ENCODE measurements at places on chromosomes 7 and 10.
A peak's percentile ranks its signal among the peaks of the same experiment; 100 is the strongest.

DNA sequence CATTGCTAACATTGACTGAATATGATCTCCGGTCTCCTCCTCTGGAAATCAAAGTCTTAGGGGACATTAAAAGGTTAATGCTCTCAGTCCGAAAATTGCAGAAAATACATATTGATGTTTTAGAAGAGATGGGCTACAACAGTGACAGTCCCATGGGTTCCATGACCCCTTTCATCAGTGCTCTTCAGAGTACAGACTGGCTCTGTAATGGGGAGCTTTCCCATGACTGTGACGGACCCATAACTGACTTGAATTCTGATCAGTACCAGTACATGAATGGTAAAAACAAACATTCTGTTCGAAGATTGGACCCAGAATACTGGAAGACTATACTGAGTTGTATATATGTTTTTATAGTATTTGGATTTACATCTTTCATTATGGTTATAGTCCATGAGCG is 39.2 kb downstream of the SAMD8 start:
- no peak for DNase-seq

- DNase-seq: peak; percentile 34
Measured at GRCh38 chr10:31927884-31928548, 615 bp downstream of the ARHGAP12 start.

GRCh38 chr10:60728056-60728455 is 50.2 kb upstream of the CDK1 start:
- peak; percentile 37 for DNase-seq

DNA sequence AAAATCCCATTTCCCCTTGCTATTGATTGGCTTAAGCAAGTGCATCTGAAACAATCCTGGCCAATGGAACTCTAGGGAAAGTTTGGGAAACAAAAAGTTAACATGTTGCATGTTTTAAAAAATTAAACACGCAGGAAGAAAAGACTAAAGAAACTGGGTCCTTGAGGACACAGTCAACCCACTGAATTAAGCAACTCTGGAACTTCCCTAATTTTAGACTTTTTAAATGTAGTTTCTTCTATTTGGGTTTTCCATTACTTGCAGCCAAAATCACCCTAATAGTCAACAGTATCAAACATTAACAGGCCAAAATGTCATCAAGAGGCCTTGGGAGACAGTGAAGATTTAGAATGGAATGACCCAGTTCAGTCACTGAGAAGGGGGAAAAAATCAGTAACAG is 40.6 kb downstream of the OSBPL3 start:
- DNase-seq: no peak

GRCh38 chr10:132644527-132645246 is 107.1 kb downstream of the INPP5A start:
- no peak for DNase-seq

DNA sequence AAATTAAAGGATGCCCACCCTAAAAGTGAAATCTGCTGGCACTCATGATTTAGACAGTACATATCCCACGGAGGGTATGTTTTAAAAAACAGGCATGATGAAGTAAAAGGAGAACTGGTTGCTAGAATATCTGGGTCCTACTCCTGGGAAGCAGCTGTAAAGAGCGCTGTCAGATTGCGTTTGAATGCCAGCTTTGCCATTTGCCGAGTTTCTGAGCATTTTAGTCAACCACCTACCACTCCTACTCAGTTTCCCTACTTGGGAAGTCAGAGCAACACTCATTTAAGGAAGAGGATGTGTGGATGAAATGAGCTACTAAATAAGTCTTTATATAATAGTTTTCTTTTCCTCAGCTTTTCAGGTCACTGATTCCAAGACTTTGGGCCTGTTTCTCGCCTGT is 1.1 kb upstream of the UMAD1 start:
- DNase-seq: no peak

DNA sequence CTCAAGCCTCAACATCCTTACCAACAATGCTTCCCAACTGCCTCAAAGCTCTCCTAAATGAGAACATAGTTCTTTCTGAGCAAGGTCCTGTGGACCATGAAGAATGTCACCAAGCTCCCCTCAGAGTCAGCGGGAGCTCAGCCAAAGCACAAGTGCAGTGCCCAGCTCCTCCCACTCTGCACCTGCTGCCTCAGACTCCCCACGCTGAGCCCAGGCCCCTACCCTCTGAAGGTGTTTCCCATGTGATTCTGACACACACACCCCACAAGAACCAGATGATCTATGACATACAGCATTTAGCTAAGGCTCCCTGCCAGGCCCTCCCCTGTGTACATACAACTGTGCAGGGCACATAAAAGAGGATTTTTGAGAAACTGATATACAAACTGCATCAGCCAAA is 19.2 kb downstream of the ERCC6 start:
- DNase-seq: no peak

DNA sequence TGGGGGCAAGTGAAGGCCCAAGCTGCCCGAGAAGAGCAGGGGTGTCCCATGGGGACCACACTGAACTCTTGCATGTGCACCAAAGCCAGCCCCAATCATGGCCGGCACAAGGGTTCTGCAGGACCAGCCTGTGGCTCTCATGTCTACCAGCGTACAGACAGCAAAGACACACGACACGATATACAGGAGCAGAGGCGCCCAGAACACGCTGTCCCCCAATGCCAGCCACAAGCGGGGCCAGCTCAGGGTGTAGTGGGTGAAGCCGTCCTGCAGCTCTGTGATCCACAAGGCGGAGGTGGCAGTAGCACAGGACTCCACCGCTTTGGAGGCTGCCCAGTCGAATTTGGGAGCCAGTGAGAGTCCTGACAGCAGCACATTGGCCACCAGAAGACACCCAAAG is 108.9 kb upstream of the PDSS1 start:
- no peak for DNase-seq

- DNase-seq: no peak
Measured at GRCh38 chr7:1727812-1728570, 57.9 kb downstream of the ELFN1 start.

GRCh38 chr10:116850058-116850611 is 836 bp downstream of the ENO4 start:
- no peak for DNase-seq

DNA sequence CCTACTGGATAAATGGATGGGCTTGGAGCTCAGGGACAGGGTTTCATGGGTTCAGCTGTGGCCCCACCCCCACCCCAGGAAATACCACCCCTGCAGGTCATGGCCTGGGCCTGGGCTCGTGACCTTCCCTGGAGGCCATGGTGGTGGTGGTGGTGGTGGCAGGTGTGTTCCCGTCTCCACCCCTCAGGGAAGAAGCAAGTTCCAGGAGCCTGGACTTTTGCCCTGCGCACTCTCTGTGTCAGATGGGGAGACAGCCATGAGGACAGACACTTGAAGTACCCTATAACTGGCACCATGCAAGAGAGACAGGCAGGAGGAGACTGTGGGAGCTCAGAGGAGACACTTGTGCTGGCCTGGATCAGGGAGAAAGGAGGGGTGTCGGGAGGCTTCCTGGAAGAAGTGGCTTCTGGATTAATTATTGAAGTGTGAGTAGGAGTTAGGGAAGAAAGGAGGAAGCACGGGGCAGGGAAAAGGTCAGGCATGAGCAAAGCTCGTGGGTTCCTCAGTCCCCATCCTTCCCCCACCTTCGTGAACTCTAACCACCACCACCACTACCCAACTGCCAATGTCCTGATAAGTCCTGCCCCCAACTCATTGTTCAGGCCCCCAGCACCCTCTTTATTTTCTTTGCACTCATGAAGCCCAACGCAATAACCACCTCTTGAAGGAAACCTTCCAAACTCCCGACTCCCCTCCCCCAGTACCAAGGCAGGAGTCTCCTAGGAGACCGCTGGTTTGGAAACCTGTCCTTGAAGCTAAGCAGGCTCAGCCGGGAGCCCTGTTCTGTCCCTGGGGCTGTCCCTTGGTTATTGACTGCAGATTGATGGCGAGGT is 8.9 kb downstream of the SH2B2 start:
- DNase-seq: no peak

GRCh38 chr7:131653418-131654248 is 97.2 kb upstream of the PODXL start:
- DNase-seq: no peak

DNA sequence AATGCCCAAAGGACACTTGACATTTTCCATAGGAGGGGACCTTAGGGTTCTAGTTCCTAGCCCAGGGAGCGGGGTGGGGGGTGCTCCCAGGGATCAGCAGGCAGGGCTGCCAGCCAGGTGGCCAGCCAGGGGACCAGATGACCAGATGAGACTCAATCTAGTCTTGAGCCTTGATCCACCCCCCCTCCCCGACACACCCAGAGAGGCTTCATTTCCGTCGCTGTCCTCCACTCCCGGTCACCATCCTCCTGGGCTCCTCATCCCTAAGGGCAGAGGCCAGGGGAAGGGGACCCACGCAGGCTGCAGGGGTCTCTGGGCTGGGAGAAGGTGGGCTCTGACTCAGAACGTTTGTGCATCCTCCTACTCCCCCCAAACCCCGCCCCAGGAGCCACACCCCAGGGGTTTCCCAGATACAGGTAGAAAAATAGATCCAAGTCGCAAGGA is 1.0 kb downstream of the STX1A start:
- peak; percentile 44 for DNase-seq

DNA sequence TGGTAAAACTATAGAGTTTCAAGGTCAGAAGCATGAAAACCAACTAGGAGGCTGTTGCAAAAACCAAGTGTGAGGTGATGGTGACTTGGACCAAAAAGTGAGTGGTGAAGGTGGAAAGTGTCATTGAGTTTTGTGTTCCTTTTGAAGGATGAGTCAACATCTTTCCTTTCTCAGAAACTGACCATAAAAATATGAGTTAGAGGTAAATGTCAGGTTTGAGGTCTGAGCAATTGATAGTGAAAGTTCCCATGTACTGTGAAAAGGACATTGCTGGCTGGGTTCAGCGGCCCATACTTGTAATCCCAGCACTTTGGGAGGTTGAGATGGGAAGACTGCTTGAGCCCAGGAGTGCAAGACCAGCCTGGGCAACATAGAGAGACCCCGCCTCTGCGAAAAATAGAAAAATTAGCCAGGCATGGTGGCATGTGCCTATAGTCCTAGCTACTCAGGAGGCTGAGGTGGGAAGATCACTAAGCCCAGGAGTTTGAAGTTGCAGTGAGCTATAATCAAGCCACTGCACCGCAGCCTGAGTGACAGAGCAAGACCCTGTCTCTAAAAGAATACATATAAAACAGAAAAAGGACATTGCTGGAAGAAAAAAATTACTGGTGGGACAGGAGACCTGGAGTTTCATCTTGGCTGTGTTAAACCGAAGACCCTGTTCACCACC is 89.3 kb upstream of the ARID5B start:
- DNase-seq: no peak

- no peak for DNase-seq
Measured at GRCh38 chr7:85103357-85103756, 83.5 kb downstream of the SEMA3D start.

DNA sequence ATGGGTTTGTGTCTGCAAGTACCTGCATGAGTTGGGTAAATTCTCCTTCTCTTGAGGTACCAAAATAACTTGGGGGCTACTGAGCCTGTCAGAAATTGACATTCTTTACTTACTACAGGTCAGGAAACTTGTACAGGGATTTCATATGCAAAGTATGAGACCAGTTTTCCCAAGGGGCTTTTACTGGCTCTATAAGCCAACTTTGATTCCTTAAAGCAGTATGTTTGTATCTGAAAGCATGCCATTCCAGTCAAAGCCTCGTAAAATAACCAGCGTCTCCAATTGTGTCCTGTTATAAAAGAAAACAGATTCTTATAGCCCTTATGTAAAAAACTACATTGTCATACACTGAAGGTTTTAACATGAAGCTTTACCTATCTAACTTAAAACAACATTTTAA is 90.2 kb downstream of the ZNF467 start:
- DNase-seq: no peak

GRCh38 chr10:68871105-68871711 is 29.9 kb upstream of the DDX50 start:
- no peak for DNase-seq

DNA sequence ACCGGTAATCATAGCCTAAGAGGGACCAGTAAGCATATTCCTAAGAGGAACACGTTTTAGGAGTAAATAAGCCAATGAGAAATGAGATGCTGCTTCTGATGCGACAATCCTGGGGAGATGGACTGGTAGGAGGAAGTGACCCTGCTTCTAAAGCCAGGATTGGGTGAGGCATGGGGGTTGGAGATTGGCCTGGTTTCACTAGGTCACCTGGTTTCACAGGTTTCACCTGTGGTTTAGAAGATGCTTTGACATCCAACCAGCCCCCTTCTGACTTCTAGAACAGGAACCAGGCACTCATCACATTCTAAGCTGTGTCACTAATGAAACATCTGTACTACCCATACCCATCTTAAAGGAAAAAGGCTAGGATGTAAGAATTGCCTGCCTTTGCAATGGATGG is 53.0 kb upstream of the BAMBI start:
- no peak for DNase-seq

DNA sequence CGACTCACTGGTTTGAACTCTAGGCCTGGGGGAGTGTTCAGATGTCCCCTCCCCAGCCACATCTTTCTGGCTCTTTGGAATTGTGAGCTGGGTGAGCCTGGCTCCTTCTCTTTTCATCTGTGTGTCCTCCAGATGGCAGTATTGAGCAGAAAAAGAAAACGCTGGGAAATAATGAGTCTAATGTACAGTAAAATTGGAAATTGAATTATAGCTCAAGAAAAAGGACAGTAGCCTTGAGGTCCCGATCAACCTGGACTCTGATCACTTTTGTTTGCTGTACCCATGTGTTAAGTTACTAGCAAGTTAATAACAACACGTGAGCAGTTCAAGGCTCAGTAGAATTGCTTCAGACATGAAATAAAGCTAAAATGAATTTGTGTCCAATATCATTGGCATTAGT is 77.9 kb downstream of the SNX10 start:
- DNase-seq: peak; percentile 51

DNA sequence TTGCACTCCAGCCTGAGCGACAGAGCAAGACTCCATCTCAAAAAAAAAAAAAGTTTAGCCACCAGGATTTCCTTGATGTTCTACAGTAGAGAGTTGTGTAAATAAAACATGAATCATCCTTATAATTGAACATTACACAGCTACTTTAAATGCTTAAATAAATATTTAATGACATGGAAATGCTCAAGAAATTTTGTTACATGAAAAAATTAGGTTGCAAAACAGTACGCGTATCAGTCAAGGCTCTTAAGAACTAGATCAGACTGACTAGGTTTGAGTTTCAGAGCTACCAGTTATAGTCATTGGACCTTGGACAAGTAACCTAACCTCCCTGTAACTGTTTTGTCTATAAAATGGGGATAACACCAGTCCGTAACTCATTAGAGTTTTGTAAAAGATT is 38.7 kb upstream of the GSAP start:
- no peak for DNase-seq

DNA sequence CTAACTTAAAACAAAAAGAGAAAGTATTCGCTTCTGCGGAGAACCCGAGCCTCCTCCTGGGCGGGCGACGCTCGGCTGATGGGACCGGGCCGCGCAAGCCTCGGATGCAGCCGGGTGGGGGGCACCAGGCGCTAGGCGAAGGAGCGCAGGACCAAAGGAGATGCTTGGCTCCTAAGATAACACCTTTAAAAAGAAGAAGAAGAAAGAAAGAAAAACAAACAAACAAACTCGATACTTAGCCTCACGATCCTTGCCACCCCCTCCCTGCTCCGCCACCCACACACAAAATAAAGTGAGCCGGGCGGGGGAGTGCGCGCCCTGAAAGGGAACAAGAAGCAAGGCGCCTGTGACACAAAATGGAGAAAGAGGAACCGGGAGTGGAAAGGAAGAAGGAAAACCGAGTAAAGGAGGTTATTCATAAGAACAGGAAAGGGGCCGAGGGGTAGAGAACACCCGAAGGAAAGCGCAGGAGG is 34.0 kb upstream of the EBLN1 start:
- DNase-seq: peak; percentile 79

All from activated CD4-positive, alpha-beta T cell treated with anti-CD3 and anti-CD28 coated beads for 4 hours (primary cell).